ENCODE measurements at places on chromosomes 2 and 18. TPM values are rescaled to one million over a fixed set of nuclear protein-coding genes. Genes with fewer than 3 reads are reported as not detected.

GRCh38 chr2:233811732-233812131 lies 33.6 kb downstream of the MROH2A start:
- DNase-seq: peak; percentile 1

The C2orf66 gene
- not detected for total RNA-seq

The EGR4 gene
- 0.24 TPM for total RNA-seq

- no peak for DNase-seq
Measured at GRCh38 chr18:59416818-59417217, 57.8 kb upstream of the LMAN1 start.

- DNase-seq: no peak
Measured at GRCh38 chr18:350953-351572, 83.2 kb upstream of the THOC1 start.
